ENCODE measurements at places on chromosomes 6 and 20.
A peak's percentile ranks its signal among the peaks of the same experiment; 100 is the strongest.

DNA sequence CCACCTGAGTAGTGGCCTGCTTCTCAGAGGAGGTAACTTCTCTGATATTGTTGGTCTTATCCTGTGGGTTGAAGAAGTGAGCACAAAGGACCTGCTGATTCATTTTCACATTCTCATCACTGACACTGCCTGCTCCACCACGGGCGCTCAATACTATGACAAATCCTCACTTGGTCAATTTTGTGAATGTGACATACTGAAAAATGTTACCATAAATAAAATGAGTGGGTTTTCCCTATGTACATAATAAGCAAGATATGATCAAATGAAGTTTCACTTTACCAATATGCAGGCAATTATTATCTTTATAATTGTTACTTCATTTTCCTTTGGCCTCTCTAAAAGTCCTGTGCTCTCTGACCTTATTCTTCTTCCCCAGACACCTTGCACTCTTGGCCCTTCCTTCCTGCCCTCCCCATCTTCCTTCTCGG lies 71.5 kb upstream of the RIPOR2 start:
- no peaks in the 10 kb centered on the region for H3K36me3 ChIP-seq
- no peaks in the 10 kb centered on the region for H3K27me3 ChIP-seq
- H3K4me1 ChIP-seq: peaks cover 20% of the 10 kb centered on the region

DNA sequence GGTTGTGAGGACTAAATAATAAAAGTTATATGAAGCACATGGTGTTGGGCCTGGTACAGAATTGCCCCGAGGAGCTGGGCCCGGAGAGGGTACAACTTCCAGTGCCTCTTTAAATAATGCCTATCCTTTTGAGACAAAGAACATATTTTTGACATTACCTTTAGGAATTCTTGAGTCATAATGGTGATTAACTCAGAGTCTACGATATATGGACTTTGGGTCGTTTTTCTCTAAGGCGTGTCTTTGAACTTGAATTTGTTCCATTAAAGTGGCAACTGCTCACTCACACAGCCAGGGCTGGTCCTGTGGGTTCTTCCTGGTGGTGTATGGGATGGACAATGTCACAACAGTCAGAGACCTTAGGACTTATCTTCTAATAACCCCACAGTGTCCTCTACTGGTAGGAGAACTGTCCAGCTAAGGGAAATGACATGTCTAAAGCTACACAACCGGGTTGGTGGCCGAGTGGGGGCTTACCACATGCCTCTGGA lies 106.5 kb downstream of the CDC5L start:
- no peak overlapping the region for H3K4me3 ChIP-seq
- peak; percentile 90 for DNase-seq
- H3K27ac ChIP-seq: peak overlapping the region; percentile 88
- peaks cover 39% of the 10 kb centered on the region for H3K4me1 ChIP-seq

- H3K4me1 ChIP-seq: no peaks in the 10 kb centered on the region
- H3K27ac ChIP-seq: no peak overlapping the region
- no peaks in the 10 kb centered on the region for H3K36me3 ChIP-seq
Observed at GRCh38 chr20:40251284-40251932, 437.6 kb downstream of the MAFB start.

DNA sequence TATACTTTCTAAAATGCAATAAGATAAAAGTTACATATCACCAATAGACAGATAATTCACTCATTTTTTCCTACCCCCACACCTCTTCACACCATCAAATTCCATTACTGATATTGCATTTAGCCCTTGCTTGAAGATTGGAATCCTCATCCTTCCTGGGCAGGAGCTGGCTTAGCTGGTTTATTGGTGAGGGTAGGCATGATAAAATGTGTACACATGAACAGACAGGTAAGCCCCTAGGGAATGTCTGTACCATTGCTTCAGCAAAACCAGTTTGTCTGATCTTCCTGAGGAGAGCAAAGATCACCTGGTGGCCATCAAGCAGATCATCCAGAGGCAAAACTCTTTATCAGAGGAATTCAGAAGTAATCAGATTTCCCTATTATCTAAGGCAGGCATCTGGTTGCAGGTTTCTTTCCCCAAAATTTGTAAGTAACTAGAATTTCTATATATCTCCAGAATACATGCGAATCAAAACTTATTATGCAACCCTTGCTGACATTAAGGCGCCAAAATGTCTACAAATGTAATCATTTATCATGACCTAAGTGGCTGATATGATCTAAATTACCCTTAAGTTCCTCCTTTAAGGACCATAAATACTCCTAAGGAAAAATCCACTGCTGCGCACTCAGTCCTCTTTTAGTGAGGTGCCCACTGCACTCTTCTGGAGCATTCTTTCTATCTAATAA lies 6.6 kb upstream of the FABP7 start:
- no peak overlapping the region for H3K27ac ChIP-seq
- no peaks in the 10 kb centered on the region for H3K36me3 ChIP-seq
- no peak overlapping the region for H3K4me3 ChIP-seq

DNA sequence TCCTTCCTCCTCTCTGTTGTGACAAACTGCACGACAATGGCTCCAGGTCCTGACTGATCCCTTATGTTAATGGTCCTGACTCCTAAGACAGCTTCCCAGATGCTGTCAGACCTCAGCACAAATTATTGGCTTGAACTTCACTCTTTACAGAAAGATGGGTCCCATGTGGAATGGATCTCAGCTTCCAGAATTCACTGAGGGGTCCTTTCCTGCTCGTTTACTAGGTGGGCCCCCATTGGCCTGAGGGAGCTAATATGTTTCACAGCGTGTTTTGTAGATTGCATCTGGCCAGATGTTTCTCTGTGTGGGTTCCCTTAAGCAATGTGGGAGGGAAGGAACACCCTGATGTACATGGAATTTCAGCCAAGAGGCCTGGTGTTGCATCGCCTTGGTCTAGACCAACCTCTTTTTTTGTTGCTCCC lies 826.6 kb downstream of the MAFB start:
- H3K4me3 ChIP-seq: no peak overlapping the region
- no peaks in the 10 kb centered on the region for H3K4me1 ChIP-seq
- DNase-seq: no peak
- H3K27me3 ChIP-seq: no peaks in the 10 kb centered on the region

- H3K4me1 ChIP-seq: no peaks in the 10 kb centered on the region
- no peak overlapping the region for H3K4me3 ChIP-seq
- peaks cover 3% of the 10 kb centered on the region for H3K27me3 ChIP-seq
- no peak overlapping the region for H3K27ac ChIP-seq
- DNase-seq: no peak
Observed at GRCh38 chr6:167742719-167743303, 83.9 kb upstream of the AFDN start.

All from astrocyte (in vitro differentiated cells and primary cell).